ENCODE measurements at places on chromosomes 12 and 14.

DNA sequence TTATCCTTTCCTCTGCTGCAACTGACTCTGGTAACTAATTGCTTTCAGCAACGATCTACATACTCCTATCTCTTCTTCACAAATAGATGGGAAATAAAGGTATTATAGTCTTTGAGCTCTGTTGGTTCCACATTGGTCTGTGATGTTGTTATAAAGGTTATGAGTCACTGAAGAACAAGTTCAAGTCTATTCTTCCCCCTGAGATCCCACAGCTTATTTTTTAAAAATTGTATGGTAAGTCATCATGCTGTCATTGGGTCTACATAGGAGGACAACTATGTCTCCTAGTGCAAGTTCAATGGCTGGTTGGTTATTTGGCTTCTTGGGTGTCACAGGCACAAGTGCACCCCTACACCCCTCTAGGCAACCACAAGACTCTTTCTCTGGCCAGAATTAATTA is 49.6 kb upstream of the PTCSC3 start:
- no peak for DNase-seq

- no peak for DNase-seq
Observed at GRCh38 chr14:60956632-60957031, 24.2 kb downstream of the TRMT5 start.

- no peak for DNase-seq
Observed at GRCh38 chr12:38373784-38374183, 57.2 kb downstream of the ALG10B start.

- no peak for DNase-seq
Observed at GRCh38 chr12:40099423-40099853, 6.4 kb downstream of the SLC2A13 start.

- DNase-seq, result no peak
Observed at GRCh38 chr12:4829161-4829792, 80.4 kb upstream of the KCNA1 start.

DNA sequence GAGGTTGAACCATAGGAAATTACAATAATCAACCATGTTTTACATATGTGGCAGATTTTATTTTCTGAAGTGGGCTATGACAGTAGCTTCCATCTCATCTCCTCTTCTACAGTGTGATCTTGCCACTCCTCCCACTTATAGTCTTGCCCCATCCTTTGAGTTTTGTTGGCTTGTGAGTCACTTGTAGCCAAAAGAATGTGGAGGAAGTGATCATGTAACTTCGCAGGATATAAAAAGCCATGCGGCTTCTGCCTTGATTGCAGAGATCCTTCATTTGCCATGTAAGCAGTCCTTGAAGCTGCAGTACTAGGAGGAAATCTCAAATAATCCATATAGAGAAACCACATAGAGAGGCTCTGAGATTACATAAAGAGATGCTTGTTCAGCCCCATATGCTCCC is 13.7 kb upstream of the ZNF84 start:
- no peak for DNase-seq

- no peak for DNase-seq
Observed at GRCh38 chr14:93051600-93052546, 63.9 kb downstream of the ITPK1 start.

DNA sequence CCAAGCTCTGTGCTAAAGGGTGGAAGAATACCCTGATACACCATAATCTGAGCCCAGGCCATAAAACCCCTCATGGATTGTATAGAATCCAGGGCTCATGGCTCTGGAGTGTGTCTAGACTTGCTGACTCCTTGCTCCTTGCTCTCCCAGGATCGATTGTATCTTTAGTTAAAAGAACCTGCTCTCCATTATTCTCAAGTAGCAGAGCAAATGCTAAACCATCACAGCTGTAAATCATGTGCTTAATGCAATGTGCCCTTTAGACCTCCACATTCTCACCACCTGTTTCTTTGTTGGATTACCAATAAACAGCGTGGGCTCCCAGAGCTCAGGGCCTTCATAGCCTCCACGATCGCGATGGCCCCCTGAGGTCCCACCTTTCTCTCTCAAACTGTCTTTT is 411.6 kb upstream of the FBXO33 start:
- no peak for DNase-seq

DNA sequence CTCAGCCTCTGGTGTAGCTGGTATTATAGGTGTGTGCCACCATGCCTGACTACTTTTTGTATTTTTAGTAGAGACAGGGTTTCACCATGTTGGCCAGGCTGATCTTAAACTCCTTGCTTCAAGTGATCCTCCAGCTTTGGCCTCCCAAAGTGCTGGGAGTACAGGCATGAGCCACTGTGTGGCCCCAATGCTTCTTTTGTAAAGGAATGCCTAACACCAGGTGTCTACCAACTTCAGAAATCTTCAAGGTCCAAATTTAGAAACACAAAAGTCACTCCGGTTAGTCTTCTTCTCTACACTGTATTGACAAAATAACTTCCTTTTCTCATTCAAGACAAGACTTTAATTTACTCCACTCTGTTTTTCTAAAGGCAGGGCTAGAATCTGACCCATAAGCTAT is 188.7 kb downstream of the PRKD1 start:
- no peak for DNase-seq

GRCh38 chr12:127295630-127296029 is 971.3 kb upstream of the TMEM132C start:
- no peak for DNase-seq

DNA sequence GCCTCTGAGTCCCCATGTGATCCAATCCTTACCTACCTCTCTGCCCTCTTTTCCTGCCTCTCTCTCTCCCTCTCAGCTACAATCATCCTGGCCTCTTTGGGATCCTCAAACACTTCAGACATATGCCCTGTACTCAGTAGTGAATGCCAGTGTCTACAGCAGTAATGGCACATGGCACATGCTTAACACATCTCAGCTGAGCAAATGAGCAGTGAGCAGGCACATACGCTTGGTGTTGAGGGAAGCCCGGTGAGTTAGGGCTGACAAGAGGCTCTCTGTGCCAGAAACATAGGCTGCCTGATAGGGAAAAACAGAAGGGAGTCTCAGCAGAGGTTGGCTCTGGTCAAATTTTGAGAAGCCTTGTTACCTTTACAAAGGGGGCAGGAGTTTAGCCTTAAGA is 409.1 kb downstream of the TMEM132D start:
- no peak for DNase-seq

DNA sequence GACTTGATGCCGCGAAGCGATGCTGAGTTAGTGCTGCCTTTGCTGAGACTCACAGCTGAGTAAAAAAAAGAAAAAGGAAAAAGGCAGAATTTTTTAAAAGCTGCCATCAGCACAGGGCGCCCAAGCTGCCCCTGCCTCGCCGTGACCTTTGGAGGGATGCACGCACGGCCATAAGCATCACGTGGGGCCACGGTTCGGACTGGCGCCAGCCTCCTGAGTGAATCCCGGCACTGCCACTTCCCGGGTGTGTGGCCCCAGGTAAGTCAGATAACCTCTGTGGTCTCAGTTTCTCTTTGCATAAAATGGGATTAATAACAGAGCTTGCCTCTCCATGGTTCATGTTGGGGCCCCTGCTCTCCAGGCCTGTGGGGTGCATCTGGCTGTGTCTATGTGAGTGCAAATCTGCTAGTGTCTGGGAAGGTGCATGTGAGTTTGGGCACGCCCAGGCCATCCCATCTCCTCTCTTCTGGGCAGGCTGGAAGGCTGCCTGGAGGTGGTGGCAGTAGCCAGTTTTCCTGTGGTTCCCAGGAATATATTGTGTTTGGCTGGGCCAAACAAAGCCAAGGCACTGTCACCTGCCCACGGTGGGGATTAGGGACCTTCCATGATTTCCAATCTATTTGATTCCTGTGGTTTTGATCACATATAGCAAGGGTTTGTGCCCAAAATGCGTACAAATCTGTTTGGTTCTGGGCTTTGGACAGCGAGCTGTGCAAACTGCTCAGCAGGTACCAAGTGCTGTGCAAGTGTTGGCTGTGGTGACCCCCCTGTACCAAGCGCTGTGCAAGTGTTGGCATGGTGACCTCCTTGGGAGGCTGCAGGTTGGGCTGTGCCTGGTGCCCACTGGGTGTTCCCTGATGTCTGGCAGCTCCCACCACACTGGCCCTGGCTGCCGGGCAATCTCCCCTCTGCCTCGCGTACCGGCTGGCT is 43.5 kb upstream of the NCOR2 start:
- DNase-seq, result no peak

GRCh38 chr14:21825149-21825743 is 151.6 kb upstream of the OR4E1 start:
- no peak for DNase-seq

- no peak for DNase-seq
Observed at GRCh38 chr14:100621806-100622205, 34.6 kb upstream of the BEGAIN start.

DNA sequence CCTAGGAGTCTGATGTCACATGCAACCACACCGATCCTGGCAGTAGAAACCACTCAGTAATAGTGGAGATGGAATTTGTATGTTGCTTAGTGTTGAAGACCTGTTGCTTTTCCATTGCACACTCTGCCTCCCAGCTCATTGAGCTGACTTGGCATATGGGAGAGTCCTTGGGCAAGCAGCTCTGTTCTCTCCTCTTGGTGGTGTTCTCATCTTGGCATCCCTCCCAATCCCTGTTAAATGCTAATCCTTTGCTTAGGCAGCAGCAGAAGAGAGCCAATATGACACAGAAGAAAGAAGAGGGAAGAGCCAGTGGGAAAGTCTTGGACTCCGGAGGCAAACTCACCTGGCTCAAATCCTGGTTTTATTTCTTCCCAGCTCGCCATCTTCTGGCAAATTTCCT is 178.0 kb upstream of the CAND1 start:
- no peak for DNase-seq

DNA sequence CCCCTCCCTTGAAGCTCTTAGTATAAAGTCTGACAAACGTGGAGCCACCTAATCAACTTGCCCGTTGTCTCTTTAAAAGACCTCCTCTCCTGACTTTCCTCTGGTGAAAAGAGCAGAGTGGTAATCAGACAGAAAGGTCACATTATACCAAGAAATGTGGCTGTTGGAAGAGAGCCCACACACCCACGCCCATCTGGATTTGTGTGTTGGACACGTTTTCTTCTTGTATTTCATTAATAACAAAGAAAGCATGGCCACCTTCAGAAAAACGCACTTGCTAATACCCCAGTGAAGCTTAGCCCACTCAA is 41.3 kb downstream of the CCDC60 start:
- DNase-seq, result no peak

- no peak for DNase-seq
Observed at GRCh38 chr12:83016218-83016835, 329.6 kb downstream of the TMTC2 start.

- no peak for DNase-seq
Observed at GRCh38 chr12:10243818-10244520, 31.3 kb downstream of the GABARAPL1 start.

- no peak for DNase-seq
Observed at GRCh38 chr14:103448097-103448496, 62.9 kb downstream of the MARK3 start.

DNA sequence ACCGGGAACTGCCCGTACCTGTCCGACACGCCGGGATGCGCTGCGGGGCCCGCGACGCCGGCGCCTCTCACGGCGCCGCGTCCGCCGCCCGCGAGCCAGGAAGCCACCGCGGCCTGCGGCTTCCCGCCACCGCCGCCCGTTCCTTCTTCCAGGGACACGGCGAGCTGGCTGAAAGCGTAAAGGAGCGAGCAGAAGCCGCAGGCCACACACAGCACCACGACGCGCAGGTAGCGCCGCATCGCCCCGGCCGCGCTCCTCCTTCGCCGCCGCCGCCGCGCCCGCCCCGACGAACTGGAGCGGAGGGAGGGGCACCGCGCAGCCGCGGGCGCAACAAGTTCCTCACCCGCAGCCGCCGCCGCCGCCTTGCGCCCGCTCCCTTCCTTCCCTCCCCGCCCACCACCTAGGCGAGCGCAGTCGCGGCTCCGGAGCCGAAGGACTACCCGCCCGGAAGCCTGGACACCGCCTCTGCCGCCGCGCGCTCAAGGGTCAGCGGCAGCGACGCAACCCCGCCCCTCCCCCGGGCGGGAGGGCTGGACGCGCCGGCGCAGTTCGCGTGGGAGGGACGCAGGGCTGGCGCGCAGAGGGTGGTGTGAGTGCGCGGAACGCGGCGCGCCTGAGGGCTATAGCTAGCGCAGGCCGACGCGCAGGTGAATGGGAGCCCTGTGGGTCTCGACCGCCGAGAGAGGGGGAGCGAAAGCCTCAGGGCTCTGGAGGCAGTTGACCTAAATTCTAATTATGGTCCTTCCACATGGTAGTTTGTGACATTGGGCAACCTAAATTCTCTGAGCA is at the start of gene GXYLT1:
Gene GXYLT1 (minus strand): TSS at position 467 of the 789 bp plus-strand sequence. CDS start 228 bp downstream, at position 239.
- peak; percentile 55 for DNase-seq

DNA sequence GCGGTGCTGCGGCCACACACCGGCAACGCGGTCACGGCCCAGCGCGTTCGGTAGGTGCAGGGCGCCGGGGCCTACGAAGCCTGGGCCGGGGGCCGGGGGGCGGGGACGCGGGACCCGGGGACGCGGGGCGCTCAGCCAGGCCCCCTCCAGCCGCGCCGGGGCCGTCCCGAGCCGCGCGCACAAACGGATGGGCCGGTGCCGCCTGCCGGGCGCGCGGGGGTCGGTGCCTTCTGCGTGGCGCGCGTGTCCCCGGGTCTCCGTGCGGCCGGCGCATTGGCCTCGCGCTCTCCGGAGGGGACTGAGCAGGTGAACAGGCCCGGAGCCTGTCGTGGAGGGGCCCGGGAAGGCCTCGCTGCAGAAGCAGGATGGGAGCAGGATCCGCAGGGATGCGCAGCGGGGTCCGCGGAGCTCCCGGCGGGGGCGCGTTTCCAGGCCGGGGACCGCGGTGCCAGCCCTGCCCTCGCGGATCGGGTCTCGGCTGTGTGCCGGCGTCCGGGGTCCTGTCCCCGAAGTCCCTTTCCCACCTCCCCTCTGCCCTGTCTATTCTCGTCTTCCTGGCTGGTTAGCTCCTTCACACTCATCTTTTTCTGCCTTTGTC is 421 bp downstream of the GLT1D1 start:
- DNase-seq, result no peak

- no peak for DNase-seq
Observed at GRCh38 chr12:79635676-79636075, 55.1 kb downstream of the PAWR start.

DNA sequence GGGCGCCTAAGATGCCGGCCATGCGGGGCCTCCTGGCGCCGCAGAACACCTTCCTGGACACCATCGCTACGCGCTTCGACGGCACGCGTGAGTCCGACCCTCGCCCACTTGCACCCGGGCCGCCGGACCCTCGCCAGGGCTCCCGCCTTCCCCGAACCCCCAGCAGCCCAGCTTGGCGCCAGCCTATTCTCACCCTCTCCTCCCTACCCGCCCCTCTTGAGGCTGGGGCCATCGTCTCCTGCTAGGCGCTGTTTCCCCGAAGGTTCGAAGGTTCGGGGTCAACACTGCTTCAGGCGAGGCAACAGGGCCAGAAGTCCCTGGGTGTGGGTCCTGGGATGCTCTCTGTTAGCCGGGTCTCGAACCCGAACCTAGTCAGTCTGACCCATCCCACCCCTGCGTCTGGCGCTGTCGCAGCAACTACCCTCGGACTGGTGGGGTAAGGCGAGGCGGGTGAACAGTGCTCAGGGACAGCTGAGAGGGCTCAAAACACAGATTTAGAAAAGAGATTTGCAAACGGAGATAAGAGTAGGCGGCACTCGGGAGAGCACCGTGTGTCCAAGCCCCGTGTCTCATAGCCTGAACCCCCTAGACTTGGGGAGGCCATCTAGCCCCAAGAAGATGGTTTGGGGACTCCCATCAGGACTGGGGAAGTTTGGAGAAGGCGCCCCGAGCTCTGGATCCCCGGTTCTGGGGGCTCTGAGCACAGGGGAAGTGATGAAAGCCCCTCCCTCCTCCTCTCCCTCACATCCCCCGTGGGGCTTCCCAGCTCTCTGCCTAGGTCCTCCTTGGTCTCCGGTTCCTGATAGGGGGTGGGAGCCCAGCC is 787 bp downstream of the KCNH3 start:
- no peak for DNase-seq

- no peak for DNase-seq
Observed at GRCh38 chr12:127728729-127729128, 538.2 kb upstream of the TMEM132C start.

- no peak for DNase-seq
Observed at GRCh38 chr12:2624543-2625288, 170.1 kb upstream of the FKBP4 start.
